ENCODE measurements at places on chromosomes 16 and 17.

DNA sequence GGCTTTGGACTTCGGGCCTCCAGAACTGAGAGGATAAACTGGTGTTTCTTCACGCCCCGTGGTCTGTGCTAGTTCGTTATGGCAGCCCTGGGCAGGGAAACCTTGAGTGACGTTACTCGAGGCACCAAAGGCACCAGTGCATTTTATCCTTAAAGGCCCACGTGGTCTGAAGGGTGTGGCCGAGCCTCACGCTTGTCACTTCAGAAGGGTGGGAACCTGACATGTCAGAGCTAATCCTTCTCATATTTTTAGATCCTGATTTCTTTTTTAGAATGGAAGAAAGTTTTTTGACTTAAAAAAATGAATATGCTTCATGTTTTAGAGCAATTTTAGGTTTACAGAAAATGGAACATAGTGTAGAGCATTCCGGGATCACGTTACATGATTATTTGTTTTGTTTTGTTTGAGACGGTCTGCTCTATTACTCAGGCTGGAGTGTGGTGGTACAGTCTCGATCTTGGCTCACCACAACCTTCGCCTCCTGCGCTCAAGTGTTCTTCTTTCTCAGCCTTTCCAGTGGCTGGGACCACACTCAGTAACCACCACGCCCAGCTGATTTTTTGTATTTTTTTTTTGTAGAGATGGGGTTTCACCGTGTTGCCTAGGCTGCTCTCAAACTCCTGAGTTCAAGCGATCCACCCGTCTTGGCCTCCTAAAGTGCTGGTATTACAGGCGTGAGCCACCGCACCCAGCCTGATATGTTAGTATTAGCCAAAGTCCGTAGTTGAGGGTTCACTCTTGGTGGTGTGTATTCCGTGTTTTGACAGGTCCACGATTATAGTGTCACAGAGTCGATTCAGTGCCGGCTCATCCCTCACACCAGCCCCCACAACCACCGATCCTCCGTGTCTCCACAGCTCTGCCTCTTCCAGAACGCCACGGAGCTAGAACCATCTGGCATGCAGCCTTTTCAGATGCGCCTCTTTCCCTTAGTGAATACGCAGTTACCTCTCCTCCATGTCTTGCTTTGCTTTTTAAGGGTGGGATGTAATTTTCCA lies 47.9 kb downstream of the RAB11FIP3 start:
- no peak for DNase-seq

- DNase-seq = no peak
These were observed 1.5 kb downstream of the ATXN7L3 start for GRCh38 chr17:44197980-44198720.

- DNase-seq = no peak
These were observed 77.1 kb upstream of the TBC1D3K start for GRCh38 chr17:37847102-37847501.

- no peak for DNase-seq
These were observed 34.4 kb downstream of the NFAT5 start for GRCh38 chr16:69600202-69600601.

DNA sequence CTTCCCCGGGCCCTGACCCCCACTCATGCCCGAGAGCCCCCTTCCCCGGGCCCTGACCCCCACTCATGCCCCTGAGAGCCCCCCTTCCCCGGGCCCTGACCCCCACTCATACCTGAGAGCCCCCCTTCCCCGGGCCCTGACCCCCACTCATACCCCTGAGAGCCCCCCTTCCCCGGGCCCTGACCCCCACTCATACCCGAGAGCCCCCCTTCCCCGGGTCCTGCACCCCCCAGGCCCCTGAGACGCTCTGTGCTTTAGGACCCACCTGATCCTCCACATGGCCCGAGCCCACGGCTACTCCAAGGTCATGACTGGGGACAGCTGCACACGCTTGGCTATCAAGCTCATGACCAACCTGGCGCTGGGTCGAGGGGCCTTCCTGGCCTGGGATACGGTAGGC lies 6.8 kb downstream of the CTU2 start:
- DNase-seq = no peak

- no peak for DNase-seq
These were observed 579.6 kb upstream of the CDH5 start for GRCh38 chr16:65786916-65787315.

DNA sequence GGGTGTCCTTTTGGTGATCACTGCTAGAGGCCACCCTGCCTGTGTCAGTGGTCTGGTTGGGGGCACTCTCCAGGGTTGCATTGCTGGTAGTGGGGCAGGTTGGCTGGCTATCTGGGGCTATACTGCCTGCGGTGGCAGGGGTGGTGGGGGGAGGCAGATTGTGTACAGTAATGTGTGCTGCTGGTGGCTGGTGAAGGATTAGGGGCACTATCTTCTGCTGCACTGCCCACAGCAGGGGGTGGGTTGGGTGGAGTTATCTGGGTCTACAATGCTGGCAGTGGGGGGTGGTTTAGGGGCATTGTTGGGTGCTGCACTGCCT lies 204.0 kb upstream of the WSB1 start:
- no peak for DNase-seq

DNA sequence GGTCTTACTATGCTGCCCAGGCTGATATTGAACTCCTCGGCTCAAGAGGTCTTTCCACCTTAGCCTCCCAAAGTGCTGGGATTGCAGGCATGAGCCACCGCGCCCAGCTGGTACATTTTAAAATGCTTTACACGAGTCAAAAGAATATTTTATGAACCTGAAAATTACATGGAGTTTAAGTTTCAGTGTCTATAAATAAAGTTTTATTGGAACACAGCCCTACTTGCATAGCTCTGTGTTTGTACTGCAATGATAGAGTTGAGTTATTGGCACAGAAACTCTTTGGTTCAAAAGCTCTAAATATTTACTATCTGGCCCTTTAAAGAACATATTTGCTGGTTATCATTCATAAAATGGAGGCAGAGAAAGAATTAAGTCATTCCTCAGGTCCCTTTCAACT lies 24.3 kb downstream of the MAP2K6 start:
- no peak for DNase-seq

DNA sequence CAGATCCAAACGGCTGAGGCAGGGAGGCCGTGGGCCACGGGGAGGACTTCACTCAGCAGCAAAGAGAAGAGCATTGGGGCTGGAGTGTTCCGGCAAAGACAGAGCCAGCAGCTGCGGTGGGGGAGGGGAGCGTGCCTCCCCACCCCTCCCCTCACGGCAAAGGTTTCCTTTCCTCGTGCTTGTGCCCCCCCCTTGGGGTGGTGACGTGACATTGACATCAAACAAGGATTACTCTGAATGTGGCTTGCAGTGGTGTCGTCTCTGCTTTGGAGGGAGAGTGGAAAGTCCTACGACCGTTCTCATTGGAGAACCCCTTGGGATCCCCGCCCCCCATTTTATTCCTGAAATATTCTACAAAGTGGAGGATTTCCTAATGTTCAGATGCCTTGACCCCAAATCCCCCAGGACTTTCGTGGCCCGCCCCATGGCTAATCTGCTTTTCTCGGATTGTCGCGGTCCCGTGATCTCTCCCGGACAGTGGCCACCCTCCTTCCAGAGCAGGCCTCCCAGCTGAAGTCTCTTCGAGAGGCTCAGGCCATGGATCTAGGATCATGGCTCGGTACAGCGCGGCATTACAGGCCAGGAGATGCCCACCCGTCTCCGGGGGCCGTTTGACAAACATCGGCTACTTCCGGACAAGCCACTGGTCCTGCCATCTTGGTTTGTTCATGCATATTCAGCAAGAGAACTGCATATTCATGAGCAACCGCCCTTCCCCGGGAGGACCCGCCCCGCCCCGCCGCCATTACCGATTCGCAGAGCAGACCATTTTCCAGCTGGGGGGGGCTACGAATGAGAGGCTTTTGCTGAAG lies 705 bp upstream of the POLR2A start:
- DNase-seq = peak; percentile 98
